ENCODE measurements at places on chromosomes 5 and 9.

DNA sequence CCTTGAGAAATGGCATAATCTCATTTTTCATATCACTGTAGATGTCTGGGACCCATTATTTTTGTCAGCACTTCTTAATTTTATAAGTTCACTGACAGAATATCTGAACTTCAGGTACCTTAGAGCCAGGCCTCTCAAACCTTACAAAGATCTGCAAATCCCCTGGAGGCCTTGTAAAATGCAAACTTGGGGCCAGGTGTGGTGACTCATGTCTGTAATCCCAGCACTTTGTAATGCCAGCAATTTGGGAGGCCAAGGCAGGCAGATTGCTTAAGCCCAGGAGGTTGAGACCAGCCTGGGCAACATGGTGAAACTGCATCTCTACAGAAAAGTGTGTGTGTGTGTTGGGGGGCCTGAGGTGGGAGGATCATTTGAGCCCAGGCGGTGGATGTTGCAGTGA lies 30.8 kb downstream of the RASGRF2 start:
- no peak overlapping the region for H3K4me3 ChIP-seq
- H3K27ac ChIP-seq: peak overlapping the region; percentile 50
- H3K27me3 ChIP-seq: no peaks in the 10 kb centered on the region
- peak; percentile 96 for DNase-seq
- no peaks in the 10 kb centered on the region for H3K36me3 ChIP-seq

DNA sequence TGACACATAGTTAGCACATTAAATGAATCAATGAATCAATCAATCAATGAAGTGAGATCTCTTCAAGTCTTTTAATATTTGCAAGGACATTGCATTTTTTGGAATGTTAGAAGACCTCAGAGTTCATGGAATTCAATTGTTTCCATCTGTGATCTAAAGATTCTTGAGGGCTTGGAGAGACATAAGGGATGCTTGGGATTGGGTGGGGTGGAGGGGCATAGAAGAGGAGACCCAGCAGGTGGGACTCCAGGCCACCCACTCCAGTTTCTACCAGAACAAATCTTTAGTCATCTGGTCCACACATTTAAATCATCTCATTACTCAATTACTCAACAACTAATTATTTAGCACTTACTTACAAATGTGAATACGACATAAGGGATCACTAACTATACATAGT lies 251.0 kb upstream of the TRIM32 start:
- DNase-seq: no peak
- H3K36me3 ChIP-seq: no peaks in the 10 kb centered on the region
- H3K27ac ChIP-seq: no peak overlapping the region
- H3K4me1 ChIP-seq: no peaks in the 10 kb centered on the region
- no peaks in the 10 kb centered on the region for H3K27me3 ChIP-seq
- H3K4me3 ChIP-seq: no peak overlapping the region

GRCh38 chr5:160263326-160263855 lies 34.1 kb downstream of the FABP6 start:
- no peak overlapping the region for H3K4me3 ChIP-seq
- H3K27me3 ChIP-seq: no peaks in the 10 kb centered on the region
- H3K27ac ChIP-seq: no peak overlapping the region
- H3K4me1 ChIP-seq: peaks cover 10% of the 10 kb centered on the region

- H3K27me3 ChIP-seq: no peaks in the 10 kb centered on the region
- H3K4me3 ChIP-seq: no peak overlapping the region
- no peaks in the 10 kb centered on the region for H3K36me3 ChIP-seq
- no peaks in the 10 kb centered on the region for H3K4me1 ChIP-seq
- DNase-seq: no peak
Observed at GRCh38 chr5:164487939-164488338, 982.5 kb downstream of the MAT2B start.

DNA sequence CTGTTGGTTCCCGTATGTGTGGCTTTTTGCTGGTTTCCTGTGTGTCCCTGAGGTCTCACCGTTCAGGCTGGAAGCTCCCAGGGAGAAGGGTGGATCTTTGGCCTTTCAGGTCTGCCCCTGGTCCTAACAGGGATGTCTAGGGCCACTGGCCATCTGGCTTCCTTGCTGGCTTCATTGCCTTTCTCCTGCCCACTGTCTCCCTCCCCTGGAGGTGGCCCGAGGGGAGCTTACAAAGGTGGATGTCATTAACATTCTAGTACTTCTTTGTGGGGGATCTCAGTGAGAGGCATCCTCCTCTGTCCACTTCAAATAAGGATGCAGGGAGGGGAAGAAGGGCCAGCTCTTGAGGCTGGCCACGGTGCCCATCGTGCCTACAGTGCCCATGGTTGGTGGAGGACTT lies 35.2 kb downstream of the HMCN2 start:
- no peaks in the 10 kb centered on the region for H3K4me1 ChIP-seq
- H3K27ac ChIP-seq: no peak overlapping the region
- H3K27me3 ChIP-seq: no peaks in the 10 kb centered on the region

GRCh38 chr9:136093995-136094881 lies 851 bp downstream of the NACC2 start:
- no peaks in the 10 kb centered on the region for H3K36me3 ChIP-seq
- peak; percentile 34 for DNase-seq
- peak overlapping the region; percentile 25 for H3K4me3 ChIP-seq
- H3K27me3 ChIP-seq: peaks cover 2% of the 10 kb centered on the region
- H3K4me1 ChIP-seq: no peaks in the 10 kb centered on the region

GRCh38 chr9:89822996-89823395 lies 218.2 kb downstream of the GADD45G start:
- no peak overlapping the region for H3K27ac ChIP-seq
- H3K4me3 ChIP-seq: no peak overlapping the region
- H3K36me3 ChIP-seq: no peaks in the 10 kb centered on the region
- no peaks in the 10 kb centered on the region for H3K4me1 ChIP-seq
- no peak for DNase-seq

DNA sequence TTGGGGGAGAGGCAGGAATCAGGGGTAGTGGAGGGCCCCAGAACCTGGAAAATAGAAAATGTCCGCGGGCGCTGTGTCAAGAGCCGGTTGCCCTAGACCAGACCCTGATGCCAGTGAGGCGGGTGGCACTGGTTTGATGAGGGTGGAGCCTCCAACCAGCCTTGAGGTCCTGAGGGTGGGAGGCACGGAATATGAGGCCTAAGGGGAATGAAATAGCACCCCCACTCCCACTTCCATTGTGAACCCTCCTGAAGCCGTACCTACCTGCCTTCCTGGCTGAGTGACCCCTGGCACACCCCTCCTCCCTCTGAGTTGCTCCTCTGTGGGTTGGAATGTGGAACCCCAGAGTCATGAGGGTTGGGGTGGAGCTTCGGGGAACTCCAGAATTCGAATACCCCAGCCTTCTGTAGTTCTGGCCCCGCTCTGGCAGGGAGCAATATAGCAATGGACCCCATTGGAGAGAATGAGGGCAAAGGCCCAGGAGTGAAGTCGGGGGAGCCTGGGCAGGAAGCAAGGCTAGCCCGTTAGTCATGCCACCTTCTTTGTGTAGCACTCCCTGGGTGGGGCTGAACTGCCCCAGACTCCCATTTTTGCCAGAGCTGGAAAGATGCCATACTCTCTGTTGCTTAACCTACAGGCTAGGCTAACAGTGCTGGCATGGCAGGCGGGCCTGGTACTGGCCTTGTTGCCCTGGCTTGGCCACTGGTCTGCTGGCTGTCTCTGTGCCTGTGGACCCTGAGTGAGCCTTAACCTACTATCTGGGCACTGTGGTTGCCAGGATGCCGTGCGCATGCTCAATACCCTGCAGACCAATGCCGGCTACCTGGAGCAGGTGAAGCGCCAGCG lies 1.0 kb downstream of the FPGS start:
- no peaks in the 10 kb centered on the region for H3K27me3 ChIP-seq
- no peaks in the 10 kb centered on the region for H3K36me3 ChIP-seq
- peaks cover 2% of the 10 kb centered on the region for H3K4me1 ChIP-seq
- peak overlapping the region; percentile 71 for H3K4me3 ChIP-seq
- H3K27ac ChIP-seq: no peak overlapping the region
- DNase-seq: no peak

DNA sequence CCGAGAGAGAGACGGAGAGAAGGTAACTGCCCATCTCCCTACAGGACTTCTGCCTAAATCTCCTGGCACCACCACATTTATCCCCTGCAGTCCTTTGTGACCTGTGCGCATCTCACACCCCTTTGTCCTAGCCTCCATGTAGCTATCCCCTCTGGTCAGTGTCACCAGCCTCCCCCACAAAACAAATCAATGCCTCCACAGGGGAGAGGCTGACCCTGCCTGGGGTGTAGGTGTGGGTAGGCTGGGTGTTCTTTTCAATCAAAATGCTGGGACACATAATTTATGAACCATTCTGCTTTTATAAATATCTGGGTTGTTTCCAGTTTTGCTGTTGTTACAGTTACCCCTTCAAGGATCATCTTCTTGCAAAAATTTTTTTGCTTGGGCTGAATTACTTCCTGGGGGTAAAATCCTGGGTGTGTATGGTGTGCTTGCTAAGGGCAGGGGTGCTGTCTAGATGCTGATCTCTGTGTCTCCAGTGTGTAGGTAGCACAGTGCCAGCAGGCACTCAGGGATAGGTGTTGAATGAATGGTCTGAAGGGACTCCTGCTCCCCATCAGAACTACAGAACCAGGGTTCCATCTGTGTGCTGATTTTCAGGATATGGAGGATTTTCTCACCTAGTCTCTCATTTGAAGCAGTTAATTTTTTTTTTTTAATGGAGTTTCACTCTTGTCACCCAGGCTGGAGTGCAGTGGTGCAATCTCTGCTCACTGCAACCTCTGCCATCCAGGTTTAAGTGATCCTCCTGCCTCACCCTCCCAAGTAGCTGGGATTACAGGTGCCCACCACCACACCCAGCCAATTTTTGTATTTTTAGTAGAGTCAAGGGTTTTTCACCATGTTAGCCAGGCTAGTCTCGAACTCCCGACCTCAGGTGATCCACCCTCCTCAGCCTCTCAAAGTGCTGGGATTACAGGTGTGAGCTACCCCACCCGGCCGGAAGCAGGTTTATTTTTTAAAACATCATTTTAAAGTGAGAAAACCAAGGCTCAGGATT lies at the start of gene GARIN3:
Gene GARIN3 (minus strand): TSS at position 51 of the 1,000 bp plus-strand sequence. CDS start 96 bp downstream, outside the sequence.
- no peaks in the 10 kb centered on the region for H3K4me1 ChIP-seq
- no peaks in the 10 kb centered on the region for H3K27me3 ChIP-seq
- DNase-seq: no peak
- no peak within 1 kb of the TSS for H3K27ac ChIP-seq
- H3K4me3 ChIP-seq: no peak within 1 kb of the TSS

DNA sequence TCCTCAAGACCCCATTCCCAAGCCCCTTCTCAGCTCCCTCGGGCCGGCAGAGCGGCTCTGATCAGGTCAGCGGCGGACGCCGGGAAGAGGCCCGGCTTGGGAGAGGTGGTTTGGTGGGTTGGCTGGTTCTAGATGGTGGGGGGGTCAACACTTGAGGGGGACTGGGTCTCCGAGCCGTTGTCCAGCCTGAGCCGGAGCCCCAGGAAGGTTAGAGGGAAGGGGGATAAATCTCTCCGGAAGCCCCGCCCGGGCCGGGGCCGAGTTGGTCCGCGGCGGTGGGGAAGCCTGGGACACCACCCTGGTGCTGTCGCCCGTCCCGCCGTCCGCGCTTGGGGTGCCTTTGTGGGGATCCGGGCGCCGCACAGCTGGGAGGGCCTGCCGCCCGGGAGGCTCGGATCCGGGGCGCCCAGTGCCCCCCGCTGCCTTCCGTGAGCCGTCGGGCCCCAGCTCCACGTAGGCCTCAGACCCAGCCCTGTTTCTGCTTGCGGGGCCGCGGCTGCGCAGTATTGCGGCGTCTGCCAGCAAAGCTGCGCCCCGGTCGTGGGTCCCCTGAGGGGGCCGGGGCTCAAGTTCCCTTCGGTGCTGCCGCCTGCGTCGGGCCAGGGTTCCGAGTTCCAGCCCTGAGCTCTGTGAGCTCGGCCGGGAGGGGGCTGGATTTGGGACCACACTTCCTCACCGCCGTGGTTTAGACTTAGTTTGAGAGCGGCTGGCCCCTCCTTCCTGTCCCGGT lies 542 bp upstream of the TRIM52 start:
- peaks cover 5% of the 10 kb centered on the region for H3K36me3 ChIP-seq
- H3K27ac ChIP-seq: peak overlapping the region; percentile 97
- peak overlapping the region; percentile 96 for H3K4me3 ChIP-seq
- DNase-seq: peak; percentile 90
- H3K4me1 ChIP-seq: peaks cover 4% of the 10 kb centered on the region

GRCh38 chr9:131630205-131630831 lies 85.0 kb downstream of the PRRT1B start:
- H3K27ac ChIP-seq: no peak overlapping the region
- H3K4me3 ChIP-seq: no peak overlapping the region
- no peaks in the 10 kb centered on the region for H3K27me3 ChIP-seq
- DNase-seq: no peak
- H3K36me3 ChIP-seq: no peaks in the 10 kb centered on the region

DNA sequence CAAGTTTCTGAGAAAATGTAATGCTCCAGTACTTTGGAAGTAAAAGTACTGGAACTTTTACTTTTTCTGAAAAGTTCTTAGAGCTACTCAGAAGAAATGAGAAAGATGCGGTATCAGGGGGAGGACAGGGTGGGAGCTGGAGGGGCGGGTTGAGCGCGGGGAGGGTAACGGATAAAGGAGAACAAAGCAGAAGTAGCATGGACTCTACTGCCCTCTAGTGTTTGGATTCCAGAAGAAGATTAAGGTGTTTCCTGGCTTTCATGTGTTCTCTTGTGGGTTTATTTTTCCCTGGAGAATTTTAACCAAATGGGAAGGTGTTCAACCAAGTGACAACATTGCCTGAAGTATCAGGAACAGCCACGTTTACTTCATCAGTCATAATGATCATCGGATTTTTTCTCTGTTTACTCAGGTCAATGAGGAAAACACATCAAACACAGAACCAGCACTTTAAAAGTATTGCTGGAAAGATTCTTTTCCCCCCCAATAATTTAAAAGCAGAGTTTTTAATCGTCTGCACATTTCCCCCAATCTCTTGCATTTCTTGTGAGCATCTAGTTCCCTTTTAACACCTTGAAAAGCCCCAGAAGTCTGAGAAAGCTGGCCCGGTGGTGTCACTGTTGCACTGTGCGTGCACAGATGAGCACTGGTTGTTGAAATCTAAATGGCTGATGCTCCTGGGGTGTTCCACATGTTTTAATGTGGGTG lies 190.6 kb downstream of the MPDZ start:
- DNase-seq: peak; percentile 82
- no peaks in the 10 kb centered on the region for H3K4me1 ChIP-seq
- no peaks in the 10 kb centered on the region for H3K27me3 ChIP-seq
- H3K4me3 ChIP-seq: no peak overlapping the region
- no peak overlapping the region for H3K27ac ChIP-seq

GRCh38 chr5:30627945-30628344 lies 565.5 kb upstream of the CDH6 start:
- H3K4me1 ChIP-seq: no peaks in the 10 kb centered on the region
- no peak overlapping the region for H3K27ac ChIP-seq
- no peaks in the 10 kb centered on the region for H3K36me3 ChIP-seq
- H3K4me3 ChIP-seq: no peak overlapping the region
- DNase-seq: no peak
- H3K27me3 ChIP-seq: no peaks in the 10 kb centered on the region

GRCh38 chr5:157903117-157903450 lies 44.1 kb upstream of the CLINT1 start:
- H3K4me1 ChIP-seq: no peaks in the 10 kb centered on the region
- H3K4me3 ChIP-seq: no peak overlapping the region
- H3K27ac ChIP-seq: no peak overlapping the region
- DNase-seq: no peak
- no peaks in the 10 kb centered on the region for H3K27me3 ChIP-seq

GRCh38 chr5:163193886-163194285 lies 243.5 kb upstream of the CCNG1 start:
- no peak for DNase-seq
- no peaks in the 10 kb centered on the region for H3K36me3 ChIP-seq
- peaks cover 2% of the 10 kb centered on the region for H3K4me1 ChIP-seq
- no peaks in the 10 kb centered on the region for H3K27me3 ChIP-seq

GRCh38 chr5:12659686-12660085 lies 755.4 kb upstream of the CTNND2 start:
- no peak for DNase-seq
- H3K4me1 ChIP-seq: no peaks in the 10 kb centered on the region
- no peak overlapping the region for H3K4me3 ChIP-seq
- no peaks in the 10 kb centered on the region for H3K27me3 ChIP-seq
- no peaks in the 10 kb centered on the region for H3K36me3 ChIP-seq

All from mesendoderm (in vitro differentiated cells).